ENCODE measurements at places on chromosomes 5 and 9. TPM values are rescaled to one million over a fixed set of nuclear protein-coding genes. Genes with fewer than 3 reads are reported as not detected.

- DNase-seq: no peak
These were observed 69.4 kb upstream of the COL5A1 start for GRCh38 chr9:134571946-134572917.

DNA sequence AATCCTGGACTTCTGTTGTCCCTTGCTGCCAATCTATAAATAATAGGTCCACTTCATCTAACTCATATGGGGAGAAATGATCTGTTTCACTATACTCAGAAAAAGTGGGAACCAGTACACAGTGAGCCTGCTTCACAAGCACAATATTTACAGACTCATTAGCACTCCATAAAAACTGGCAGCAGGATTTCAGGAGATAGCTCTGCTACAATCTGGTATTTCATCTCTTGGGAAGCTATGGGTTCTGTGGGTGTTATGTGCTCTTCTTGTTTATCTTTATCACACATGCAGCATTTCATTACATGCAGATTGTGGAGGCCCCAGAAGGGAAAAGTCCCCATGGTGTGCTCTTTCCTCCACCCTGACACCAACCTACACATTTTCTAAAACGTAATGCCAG lies 33.2 kb downstream of the UGT3A2 start:
- DNase-seq: no peak

DNA sequence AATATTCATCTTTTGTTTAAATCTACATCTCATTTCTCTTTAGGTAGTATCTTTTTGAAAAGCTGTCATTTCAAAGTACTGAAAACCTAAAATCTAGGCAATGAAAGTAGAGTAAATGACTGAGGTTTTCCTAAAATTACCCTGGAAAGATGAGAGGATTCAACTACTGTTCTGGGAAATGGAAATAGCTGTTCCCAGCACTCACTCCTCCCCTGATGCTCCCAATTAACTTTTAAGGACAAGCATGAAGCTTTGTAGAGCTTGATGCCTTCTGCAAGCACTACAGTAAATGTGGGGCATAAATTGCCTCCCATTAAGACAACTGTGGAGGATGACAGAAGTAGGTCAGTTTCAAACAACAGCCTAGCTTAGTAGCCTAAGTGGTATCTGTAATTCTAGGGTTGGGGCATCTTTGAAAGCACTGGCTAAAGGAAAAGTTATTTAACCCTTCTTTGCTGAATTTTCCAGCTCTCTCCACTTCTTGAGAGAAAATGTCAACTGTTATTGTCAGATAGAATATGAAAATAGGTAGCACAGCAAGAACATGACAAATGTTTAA lies 100.2 kb upstream of the GNA14 start:
- no peak for DNase-seq

GRCh38 chr5:73625372-73625943 lies 538 bp upstream of the ARHGEF28 start:
- no peak for DNase-seq

DNA sequence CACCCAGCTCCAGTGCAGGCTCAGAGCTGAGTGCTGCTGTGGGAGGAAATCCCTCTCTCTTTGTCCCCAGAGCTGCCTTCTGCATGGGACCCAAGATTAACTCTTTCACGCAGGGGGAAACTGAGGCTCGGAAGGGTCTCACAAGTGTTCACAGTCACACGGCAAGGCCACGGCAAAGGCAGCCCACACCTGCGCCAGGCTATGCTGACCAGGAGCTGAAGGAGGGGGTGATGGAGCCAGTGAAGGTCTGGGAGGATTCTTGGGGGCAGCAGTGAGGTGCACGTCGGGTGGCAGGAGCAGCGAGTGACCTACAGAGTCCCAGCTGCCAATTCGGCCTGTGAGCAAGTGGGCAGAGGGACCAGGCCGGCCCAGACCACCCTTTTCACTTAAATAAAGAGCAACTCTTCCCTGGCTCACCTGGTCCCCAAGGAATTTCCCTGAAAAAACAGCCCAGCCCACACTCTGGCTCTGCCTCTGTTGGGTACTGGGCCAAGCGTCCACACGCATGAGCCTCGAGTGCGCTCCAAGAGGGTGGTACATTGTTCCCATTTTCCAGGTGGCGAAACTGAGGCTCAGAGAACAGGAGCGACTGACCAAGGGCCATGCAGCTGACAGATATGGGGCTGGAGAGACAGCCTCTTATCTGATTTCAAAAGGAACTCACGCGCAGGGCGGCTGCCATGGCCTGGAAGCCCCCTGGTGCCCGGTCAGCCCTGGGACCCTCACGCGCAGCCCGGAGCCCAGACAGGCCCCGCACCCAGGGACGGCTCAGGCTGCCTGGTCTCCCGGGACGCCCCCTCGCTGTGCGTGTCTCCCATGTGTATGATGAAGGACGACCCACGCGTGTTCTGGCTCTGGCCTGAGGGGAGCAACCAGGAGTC lies 28.2 kb downstream of the SARDH start:
- no peak for DNase-seq

- DNase-seq: no peak
These were observed 53.7 kb downstream of the SPATA31C2 start for GRCh38 chr9:88084357-88085183.

GRCh38 chr9:129309041-129309430 lies 131.0 kb upstream of the IER5L start:
- DNase-seq: no peak

GRCh38 chr5:93724791-93725190 lies 16.6 kb downstream of the POU5F2 start:
- DNase-seq: no peak

DNA sequence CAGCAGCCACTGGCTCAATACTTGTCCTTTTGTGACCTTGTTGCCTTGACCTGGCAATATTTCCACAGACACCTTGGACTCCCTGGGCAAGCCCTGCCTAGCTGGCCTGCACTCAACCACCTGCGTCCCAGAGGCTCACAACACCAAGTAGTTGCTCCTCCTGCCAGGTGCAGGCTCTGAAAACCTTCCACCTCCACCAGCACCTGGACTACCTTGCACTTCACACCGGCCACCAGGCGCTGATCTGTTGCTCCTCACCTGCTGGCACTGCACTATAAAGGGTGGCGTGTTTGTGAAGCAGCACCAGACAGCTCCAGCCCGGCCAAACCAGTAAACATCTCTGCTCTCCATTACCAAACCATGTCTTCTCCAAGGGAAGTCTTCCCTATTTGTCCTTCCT lies 997.7 kb downstream of the PTPRD start:
- DNase-seq: no peak

GRCh38 chr5:39476843-39477220 lies 52.1 kb upstream of the DAB2 start:
- no peak for DNase-seq

GRCh38 chr5:150129813-150130492 lies 25.7 kb downstream of the PDGFRB start:
- no peak for DNase-seq

DNA sequence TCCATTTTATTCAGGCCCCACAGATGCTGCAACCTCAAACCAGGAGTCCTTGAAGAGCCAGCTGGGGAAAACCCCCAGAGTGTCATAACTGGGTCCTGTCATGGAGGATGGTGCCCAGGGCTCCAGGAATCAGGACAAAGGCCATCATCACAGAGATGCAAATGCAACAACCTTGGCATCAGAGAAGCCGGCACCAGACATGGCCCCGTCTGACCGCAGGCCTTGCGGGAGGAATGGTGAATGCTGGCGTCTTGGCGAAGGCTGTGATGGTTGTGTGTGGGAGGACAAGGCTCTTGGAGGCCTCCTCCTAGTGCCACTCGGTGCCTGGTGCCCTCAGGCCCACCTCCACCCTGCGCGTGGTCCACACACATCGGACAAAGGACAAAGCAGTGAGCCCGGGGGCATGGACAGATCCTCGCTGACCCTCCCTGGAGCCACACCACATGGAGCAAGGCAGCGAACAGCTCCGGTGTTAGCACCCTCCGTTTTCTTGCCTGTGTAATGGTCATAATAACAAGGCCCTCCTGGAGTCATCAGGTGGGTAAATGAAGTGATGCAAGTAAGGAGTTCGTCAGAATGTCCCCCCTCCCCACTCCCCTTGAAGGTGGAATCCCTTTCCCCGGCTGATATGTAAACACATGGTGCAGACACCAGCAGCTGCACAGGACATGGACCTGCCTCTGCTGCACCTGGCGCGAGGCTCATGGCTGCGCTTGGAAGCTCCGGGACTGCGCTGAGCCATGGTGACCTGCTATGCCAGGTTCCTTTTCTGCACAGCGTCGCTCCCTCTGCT lies 380.7 kb downstream of the IRX2 start:
- DNase-seq: no peak

GRCh38 chr9:128055344-128056040 lies 11.6 kb downstream of the NAIF1 start:
- DNase-seq: no peak

- peak; percentile 1 for DNase-seq
These were observed 219.6 kb downstream of the ADAMTS6 start for GRCh38 chr5:65262096-65262495.

Gene OTP
- total RNA-seq: not detected

Gene IFNA21
- not detected for total RNA-seq

Gene SUSD1
- 47.6 TPM for total RNA-seq

Data from kidney epithelial cell (primary cell).